ENCODE measurements at places on chromosomes 4 and X.

GRCh38 chr4:87147116-87147515 is 73.3 kb downstream of the KLHL8 start:
- no peak for DNase-seq

- no peak for DNase-seq
These were observed 3.4 kb upstream of the MAML3 start for GRCh38 chr4:140157341-140157740.

- DNase-seq = peak; percentile 43
These were observed 115.5 kb downstream of the NFKB1 start for GRCh38 chr4:102616636-102617035.

GRCh38 chrX:24703185-24703494 is 9.4 kb downstream of the POLA1 start:
- no peak for DNase-seq

DNA sequence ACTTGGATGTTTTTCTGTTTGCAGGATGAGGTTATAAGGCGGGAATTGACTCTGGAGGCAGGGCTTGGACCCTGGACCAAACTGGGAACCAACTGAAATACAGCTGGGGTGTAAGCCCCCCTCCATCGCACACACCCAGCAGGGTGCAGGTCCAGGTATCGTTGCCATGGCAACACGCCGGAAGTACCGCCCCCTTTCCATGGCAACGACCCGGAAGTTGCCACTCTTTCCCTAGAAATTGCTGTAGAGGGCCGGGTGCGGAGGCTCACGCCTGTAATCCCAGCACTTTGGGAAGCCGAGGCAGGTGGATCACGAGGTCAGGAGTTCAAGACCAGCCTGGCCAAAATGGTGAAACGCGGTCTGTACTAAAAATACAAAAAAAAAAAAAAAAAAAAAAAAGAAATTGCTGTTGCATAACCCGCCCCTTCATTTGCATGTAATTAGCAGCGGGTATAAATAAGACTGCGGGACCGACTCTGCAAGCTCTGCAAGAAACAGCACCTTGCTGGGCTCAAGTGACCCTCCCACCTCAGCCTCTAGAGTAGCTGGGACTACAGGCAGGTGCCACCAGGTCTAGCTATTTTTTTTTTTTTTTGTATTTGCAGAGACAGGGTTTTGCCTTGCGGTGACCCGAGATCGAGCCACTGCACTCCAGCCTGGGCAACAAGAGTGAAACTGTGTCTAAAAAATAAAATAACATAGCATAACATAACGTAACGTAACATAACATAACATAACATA is 139.6 kb downstream of the CRLF2 start:
- DNase-seq = no peak

DNA sequence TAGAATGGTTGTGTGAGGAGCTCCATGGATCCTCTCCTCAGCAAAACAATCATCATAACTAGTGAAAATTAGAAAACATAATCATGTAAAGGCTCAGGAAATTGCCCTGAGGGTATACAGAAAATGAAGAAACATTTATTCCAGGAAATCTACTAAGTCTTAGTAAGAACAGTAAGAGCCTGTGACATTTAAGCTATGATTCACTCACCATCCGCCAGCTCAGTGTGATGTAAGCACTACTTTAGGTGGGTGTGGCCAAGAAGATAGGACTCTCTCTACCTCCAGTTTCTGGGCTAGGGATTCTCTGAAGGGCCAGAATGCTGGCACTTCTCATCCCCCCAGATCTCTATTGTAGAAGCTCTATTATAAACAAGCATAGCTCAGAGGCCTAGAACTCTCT is 147.5 kb downstream of the DLG3 start:
- DNase-seq = peak; percentile 46

DNA sequence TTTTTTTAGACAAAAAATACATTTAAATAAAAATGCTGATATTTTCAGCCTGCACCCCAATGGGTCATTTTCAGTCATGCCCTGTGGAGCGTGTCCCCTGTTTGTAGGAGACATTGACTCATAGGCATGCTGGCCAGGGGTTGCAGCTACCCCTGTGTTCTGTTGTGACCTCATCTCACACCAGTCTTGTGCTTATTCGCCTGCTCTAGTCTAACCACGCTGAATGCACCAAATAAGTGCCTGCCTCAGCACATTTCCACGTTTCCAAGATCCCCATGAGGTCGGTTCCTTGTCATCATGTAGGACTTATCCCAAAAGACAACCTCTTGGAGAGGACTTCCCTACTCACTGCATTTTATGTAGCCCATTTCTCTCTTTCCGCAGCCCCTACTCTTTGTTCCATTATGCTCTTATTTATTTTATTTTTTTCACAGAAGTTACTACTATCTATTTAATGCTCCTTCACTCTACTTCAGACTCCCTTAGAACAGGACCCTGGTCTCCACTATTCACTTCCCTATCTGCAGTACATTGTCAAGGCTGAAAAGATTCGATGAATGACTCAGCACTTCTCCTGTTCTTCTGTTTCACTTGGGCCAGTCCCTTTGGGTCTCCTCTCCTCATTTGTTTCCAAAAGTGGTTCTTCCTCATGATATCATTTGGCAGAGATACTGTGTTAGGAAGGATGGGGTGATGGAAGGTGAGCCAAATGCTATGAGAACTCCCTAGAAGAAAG is 109.7 kb downstream of the MSL3 start:
- DNase-seq = no peak

- DNase-seq = no peak
These were observed 781.2 kb upstream of the DIAPH2 start for GRCh38 chrX:95903490-95903889.

DNA sequence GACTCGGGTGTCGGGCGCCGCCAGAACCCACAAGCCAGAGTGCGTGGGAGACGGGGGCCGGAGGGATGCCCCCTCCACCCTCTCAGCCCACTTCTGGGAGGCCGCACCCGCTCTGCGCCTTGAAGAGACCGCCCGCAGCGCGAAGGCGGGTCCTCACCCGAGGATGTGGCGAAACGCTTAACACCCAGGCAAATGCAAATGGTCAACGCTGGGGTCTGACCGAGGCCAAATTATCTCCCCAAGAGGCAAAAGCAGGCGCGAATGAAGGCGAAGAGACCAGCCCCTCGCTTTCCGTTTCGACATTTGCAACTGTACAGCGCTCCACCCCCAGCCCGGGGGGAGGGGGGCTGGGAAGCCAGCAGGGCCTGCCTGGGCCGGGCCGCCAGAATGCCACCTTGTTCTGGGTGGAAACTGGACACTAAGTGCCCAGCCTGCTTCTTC is 137.7 kb upstream of the ZIC3 start:
- DNase-seq = no peak

- DNase-seq = no peak
These were observed 1.4 kb downstream of the MAGED1 start for GRCh38 chrX:51894697-51895336.

GRCh38 chr4:39873823-39874222 is 103.9 kb downstream of the PDS5A start:
- peak; percentile 9 for DNase-seq

GRCh38 chr4:185398618-185399017 is 2.0 kb downstream of the ANKRD37 start:
- DNase-seq = no peak

- no peak for DNase-seq
These were observed 384.4 kb upstream of the PABPC4L start for GRCh38 chr4:134585972-134586371.

DNA sequence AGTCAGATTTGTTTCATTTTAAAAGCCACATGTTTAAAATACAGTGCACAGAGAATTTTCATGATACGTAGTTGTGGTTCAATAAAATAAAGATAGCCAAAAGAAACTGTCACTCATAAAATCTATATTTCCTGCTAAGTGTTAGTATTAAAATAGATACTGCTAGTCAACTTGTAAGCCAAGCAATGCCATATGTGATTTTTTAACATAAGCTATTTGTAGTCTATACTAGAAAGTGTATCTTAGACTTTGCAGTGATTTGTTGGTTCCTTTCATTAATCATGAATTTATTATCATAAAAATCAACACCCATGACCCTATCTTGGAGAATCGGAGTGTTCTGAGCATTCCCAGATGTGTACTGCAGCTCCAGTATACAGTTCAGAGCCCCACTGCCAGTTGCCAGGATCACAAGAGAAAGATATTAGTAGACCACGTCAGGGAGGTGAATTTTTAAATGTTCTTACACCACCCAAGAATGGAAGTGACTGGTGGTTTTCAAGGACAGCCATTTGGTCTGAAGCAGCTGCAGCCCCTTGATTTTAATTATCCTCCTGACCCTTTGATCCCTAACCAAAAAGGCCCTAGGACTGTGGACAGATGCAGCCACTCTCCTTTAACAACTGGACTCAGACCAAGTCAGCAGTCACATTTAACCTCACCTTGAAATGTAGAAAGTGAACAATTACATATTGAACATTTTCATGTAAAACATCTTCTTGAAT is 163.1 kb downstream of the PALLD start:
- DNase-seq = no peak

DNA sequence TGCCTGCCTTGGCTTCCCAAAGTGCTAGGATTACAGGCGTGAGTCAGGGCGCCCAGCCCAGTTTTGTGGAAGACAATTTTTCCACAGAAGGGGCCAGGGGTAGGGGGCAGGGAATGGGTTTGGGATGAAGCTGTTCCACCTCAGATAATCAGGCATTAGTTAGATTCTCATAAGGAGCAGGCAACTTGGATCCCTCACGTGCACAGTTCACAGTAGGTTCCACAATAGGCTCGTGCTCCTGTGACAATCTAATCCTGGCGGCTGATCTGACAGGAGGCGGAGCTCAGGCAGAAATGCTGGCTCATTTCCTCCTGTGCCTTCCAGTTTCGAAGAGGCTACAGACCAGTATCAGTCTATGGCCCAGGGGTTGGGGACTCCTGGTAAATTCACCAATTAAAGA is 491.6 kb upstream of the AADAT start:
- DNase-seq = no peak

- no peak for DNase-seq
These were observed 279.7 kb downstream of the NR3C2 start for GRCh38 chr4:148162519-148162918.

GRCh38 chr4:123364906-123365305 is 31.7 kb upstream of the SPRY1 start:
- DNase-seq = no peak

- no peak for DNase-seq
These were observed 4.3 kb downstream of the TMPRSS11D start for GRCh38 chr4:67879486-67879885.

DNA sequence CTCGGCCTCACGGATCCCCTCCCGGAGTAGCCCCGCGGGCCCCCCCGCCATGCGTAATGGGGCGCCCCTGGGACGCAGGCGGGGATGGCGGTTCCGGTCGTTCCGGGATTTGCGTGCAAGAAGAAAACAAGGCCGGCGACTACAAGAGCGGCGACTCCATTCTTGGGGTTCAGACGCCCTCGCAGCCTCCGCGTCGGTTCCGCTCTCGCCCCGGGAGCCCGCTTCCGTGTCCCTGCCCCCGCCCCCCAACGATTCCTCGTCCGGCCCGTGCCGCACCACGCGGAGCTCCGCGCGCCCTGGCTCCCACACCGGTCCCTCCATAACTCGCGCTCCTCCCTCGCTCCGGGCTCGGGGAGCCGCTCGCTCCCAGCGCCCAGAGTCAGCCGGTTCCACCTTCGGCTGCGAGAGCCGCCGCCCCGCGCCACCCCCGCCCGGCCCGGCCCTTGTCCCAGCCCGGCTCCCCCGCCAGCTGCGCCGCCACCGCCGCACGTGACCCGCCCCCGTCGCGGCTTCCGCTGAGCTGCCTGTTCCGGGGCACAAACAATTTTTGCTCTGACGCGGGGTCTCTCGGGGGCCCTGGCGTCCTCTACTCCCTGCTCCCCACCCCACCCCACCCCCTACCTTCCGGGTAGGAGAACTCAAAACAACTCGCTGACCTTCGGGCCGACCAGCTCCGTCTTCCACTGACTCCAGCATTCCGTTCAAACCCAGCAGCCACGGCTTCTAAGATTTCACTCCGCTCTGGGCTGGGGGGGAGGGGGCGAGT is 78.8 kb upstream of the BCOR start:
- DNase-seq = peak; percentile 68

- DNase-seq = peak; percentile 32
These were observed 445 bp downstream of the AP1S2 start for GRCh38 chrX:15854080-15854655.

DNA sequence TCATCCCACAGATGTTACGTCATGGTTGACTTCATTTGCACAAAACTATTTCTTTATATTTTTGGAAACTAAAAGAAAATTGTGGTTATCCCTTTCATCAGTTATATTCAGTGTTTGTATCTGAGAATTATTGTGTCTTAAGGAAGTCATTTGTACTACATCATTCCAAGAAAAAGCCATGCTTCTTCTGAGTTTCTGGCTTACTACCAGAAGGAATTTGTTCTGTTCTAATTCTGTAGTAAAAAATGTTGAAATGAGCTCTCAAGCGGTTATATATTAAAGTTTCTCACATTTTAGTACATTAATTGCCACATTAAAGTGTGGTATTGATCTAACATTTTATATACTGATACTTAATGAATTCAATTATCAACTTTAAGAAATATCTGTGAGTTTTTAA is 1844.5 kb downstream of the PCDH7 start:
- no peak for DNase-seq

DNA sequence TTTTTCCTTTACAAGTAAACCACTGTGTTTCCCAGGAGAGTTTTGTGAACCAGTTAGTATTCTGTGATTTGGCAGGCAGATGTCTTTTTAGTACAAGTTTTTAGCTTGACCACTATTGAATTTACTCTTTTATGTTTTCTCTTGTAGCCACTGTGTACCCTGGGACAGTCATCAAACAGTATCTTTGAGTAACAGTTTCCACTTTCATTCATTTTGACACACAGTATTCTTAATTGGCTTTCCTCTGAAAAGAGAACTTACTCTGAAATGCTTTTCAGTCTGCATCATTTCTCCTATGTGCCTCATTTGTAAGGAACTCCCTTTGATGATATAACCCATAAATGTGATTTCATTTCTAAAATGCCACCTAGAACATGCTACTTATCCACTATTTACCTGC is 476.5 kb downstream of the PDGFC start:
- no peak for DNase-seq

DNA sequence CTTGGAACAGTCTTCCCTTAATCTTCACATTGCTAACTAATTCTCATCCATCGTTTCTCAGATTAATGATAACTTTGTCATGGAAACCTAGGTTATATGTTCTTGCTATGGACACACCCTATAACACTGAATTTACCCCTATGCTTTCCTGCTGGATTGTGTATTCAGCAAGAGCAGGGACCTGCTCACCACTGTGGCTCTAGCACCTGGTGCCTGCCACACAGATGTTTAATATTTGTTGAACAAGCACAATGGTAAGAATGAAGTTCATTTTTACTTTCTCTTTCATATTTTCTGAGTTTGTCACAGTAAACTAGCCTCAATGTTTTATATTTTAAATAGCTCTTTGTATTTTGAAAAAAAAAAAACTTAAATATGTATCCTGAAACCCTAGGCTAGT is 734.0 kb upstream of the DIAPH2 start:
- DNase-seq = no peak

GRCh38 chrX:35819241-35819640 is 21.1 kb downstream of the MAGEB16 start:
- no peak for DNase-seq

DNA sequence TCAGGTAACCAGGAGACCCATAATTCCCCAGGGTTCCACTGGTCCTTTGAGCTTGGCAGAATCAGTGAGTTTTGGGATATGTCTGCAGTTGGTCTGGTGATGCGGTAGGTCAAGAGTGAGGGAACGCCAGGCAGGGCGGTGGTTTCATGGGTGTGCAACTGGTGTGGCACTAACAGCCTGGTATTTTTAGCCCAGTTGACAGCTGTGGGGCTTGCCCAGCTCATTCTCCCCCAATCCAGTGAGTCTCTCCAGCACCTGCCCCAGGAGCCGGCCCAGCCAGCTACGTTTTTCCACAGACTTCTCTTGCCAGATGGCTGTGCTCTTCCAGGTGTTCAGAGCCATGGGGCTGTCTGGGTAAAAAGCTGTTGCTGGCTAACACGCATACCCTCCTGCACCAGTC is 1019.9 kb downstream of the CCSER1 start:
- no peak for DNase-seq

- DNase-seq = no peak
These were observed 239.4 kb upstream of the BOD1L1 start for GRCh38 chr4:13866881-13867280.
